ENCODE measurements at places on chromosomes 4 and X. TPM values are rescaled to one million over a fixed set of nuclear protein-coding genes. Genes with fewer than 3 reads are reported as not detected.

DNA sequence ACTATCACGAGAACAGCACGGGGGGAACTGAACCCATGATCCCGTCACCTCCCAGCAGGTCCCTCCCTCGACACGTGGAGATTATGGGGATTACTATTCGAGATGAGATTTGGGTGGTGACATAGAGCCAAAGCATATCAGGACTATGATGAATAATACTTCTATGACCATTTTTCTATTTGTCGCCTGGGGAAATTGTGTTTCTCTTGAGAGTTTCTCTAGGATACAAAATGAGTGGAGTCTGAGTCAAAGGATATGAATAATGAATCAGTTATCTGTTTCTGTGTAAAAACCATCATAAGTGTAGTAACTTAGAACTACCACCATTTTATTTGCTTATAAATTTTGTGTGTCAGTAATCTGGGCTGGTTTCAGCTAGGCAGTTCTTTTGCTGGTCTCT lies 533.0 kb upstream of the ARX start:
- DNase-seq: no peak

DNA sequence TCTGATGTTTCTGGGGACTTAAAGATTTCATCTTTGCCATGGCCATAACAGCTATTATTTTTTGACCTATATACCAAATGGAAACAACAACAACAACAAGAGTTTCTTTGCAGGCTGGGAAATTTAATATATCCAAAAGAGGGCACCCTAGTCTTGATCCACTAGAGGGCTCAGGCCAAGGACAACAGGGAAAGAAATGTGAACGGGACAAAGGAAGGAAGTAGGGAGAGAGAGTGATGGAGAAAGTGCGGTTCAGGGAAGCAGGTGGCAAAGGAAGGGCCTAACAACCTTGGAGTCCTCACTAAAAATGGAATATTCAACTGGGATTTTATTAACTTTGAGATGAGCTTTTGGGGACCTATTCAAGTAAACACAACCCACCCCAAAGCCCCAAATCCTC lies 67.8 kb upstream of the SCML1 start:
- no peak for DNase-seq

Gene BEX1
- total RNA-seq: 40.2 TPM

DNA sequence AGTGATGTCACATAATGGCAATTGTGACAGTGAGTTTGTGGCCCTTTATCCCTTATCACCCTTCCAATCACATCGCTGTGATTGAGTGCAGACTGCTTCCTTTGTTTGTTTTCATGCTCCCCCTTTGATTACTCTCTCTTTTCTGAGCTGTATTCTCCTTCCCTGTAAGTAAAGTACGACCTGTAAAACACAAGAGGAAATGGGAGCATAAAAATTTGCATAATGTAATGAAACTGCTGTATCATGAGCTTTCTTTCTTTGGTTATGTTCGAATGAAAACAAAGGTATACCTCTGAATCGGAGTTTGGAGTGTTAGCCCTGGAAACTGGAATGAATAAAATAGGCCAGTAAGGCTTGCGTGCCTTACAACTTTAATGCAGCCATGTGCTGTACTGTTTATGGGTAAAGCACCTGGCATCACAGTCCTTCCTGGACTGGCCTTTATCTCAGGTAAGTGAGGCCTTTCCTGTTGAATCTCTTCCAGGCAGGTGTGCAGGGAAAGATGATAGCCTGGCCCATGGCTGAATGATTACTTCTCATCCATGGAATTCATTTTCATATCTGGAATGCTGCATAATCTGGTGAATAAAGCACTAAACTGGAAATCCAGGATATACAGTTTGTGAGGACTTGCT lies 26.6 kb upstream of the HS3ST1 start:
- DNase-seq: no peak

GRCh38 chrX:118216087-118216486 lies 99.5 kb upstream of the KLHL13 start:
- DNase-seq: peak; percentile 76

Gene CPLX1
- not detected for total RNA-seq
